Ammon's horn (tissue), 1 donor: ENCODE measurements at places on chromosomes 6 and 20.

- no peak for DNase-seq
These were observed 179.4 kb downstream of the ASCC3 start for GRCh38 chr6:100701728-100702127.

DNA sequence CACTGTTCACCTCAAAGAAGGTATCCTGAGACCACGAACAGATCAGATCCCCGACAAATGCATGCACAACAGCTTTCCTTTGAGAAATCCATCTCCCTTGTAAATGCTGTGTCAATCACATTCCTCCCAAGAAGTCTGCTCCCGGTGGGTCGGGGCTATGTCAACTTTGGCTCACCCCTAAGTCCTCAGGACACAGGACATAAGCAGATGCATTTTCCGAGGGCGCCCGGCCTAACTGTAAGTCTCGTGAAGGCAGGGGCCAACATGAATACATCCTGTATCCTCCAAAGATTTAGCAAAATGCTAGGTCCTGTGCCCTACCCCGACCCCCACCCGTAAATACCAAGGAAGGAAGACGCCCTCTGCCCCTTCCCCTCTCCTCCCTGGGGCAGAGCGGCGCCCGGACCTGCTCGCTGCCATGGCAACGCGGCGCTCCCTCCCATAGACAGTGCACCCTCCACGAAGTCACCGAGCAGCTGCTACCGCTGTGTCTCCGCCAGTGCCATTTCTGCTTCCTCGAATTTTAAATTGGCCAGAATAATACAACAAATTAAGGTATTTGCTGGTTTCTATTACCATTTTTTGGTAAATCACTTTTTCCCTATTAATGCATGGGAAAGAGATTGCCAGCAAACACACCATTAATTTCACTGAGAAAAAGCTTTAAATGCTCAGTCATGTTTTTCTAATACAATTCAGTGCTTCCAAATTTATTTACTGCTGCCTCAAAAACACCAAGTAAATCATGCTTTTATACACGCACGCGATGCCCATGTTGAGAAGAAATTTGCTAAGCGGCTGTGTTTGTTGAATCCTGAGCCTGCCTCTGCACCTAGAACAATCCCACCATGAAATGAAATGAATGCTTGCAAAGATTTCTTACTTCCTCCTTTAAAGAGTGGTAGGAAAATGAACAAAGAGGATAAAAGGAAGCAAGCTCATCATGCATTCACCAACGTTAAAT, 100.6 kb downstream of the PCSK2 start:
- DNase-seq, result peak; percentile 48

DNA sequence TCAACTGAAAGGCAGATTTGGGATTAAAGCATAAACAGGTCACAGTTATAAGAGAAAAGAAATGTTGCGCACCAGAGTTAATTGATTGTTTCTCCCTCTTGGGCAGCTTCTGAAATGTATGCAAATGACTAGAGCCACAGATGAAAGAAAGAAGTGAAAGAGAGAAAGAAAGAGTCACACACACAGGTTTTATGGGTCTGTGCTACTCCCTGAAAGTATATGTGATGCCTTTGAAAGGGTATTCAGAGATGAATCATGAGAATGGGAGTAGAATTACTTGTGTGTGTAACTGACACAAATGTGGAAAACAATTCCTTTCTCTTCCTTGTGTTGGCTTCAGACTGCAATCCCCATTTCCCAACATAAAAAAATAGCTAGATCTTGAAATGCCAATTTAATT, 196.9 kb downstream of the FOXA2 start:
- DNase-seq, result no peak

DNA sequence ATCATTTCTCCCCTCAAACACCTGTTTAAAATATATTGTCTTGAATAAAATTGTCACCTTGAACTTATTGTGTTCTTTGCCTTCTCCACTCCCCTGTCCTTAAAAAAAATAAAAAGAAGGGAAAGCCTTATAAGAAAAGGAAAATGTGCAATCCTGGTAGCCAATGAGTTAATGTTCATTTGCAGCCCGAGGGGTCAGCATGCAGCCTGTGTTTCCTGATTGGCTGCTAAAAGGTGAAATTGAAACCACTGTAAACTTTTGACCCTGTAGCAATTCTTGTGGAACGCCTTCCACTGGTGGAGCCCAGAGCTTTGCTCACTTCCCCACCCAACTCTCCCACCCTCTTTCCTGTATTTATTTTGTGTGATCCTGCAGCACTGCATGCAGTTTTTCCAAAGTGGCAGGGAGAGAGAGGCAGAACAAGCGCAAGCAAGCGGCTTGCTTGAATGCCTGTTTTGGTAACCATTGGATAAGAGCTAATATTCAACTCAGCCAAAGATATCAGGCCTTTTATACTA, 74.9 kb downstream of the NCOA3 start:
- DNase-seq, result peak; percentile 52

DNA sequence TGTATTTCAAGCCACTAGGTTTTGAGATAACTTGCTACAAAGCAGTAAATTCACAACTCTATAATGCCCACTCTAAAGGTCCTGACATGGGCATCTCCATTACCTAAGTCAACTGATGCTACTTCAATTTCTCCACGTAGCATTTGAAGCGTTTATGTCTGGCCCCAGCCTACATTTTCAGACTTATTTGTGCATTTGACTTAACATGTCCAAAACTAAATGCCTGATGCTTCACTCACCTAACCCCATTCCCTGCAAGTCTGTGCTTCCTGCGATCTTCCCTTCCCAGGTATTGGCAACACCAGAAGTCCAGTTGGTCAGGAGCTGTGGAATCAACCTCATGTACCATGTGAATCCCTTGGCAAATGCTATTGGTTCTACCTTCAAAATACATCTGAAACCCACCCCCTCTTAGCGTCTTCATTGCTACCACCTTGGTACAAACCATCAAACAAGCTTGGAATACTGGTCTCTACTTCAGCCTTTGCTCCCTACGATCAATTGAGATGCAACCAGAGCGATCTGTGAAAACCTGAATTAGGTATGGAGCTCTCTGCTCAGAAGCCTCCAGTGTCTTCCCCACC, 12.8 kb upstream of the ZNFX1 start:
- no peak for DNase-seq

GRCh38 chr20:17841751-17842215, 126.8 kb downstream of the SNX5 start:
- DNase-seq, result no peak

- DNase-seq, result no peak
These were observed 1.3 kb upstream of the E2F1 start for GRCh38 chr20:33687370-33687915.

GRCh38 chr20:58059260-58059544, 169.3 kb downstream of the ANKRD60 start:
- DNase-seq, result no peak

GRCh38 chr20:33914919-33915318, 78.8 kb upstream of the RALY start:
- no peak for DNase-seq

DNA sequence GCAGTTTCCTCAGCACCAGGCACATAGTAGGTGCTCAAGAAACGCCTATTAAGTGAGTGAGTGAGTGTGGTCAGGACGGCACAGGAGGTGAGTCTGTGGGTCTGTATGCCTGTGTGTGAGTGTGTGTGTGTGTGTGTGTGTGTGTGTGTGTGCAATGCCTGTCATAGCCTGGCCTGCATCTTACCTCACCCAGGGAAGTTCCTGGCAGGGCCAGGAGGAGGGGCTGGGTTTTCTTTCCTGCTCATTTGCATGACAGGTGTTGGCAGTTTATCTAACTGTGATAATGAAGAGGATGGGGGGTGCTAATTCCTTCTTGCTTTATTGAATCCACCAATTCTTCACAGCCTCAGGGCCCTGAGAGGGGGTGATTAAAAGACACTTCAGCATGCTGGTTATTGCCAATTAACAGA, 146.7 kb upstream of the MLN start:
- no peak for DNase-seq

GRCh38 chr20:49685809-49686208, 27.9 kb downstream of the B4GALT5 start:
- DNase-seq, result peak; percentile 35

- DNase-seq, result no peak
These were observed 919.6 kb downstream of the KIF16B start for GRCh38 chr20:15653396-15654207.

GRCh38 chr6:166781331-166781730, 154.3 kb upstream of the RPS6KA2 start:
- DNase-seq, result no peak

DNA sequence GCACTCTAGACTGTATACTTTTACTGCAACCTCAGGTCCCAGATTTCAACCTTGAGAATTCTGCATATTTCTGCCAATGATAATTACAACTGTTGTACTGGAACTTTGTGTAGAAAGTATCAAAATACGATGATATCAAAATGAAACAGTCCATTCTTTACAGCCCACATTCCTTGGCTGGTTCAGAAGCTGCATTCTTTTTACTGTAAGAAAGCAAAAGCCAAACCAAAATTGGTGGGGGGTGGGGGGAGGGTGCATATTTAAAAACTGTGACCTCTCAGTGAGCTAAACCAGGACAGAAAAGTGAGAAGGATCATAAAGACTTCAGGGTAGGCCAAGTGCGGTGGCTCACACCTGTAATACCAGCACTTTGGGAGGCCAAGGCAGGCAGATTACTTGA, 41.8 kb upstream of the UBR2 start:
- no peak for DNase-seq

GRCh38 chr20:57055345-57055744, 211.1 kb downstream of the BMP7 start:
- no peak for DNase-seq

GRCh38 chr6:7784706-7785105, 58.8 kb downstream of the BMP6 start:
- no peak for DNase-seq

DNA sequence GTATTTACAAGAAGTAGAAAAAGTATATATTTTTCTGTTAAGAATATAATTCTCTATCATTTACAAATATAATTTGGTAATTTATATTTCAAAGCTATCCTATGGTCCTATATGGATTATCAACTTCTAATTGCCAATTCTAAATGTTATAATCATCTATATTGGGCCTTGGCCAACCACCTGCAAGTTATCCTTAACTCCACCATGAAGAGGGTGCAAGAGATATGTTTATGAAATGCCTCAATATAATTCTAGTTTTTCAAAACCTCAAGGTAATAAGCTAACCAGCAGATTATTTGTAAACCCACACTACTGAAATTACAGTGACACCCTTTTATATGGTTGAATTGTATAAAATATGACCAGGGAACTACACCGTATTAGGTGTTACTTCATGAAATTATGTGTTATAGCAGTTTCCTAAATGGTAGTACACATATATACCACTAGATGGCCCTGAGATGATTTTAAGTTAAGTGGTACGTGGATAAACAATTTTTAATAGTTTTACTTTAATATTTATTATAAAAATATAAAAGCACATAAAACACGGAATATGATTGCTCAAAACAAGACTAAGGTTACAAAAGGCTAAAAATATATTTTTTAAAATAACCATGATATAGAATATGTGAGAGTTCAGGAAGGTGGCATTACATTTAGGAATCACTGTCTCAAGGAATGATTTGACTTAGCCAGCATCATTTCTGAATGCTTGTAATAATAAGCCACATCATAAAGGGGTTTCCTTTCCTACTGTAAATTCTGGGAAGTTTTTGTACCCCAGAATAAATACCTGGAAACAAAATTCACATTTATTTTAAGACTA, 9.8 kb upstream of the PNISR start:
- DNase-seq, result peak; percentile 15

- DNase-seq, result no peak
These were observed 2.2 kb upstream of the PCK1 start for GRCh38 chr20:57558614-57559288.

GRCh38 chr6:46072866-46073265, 56.9 kb upstream of the ENPP4 start:
- no peak for DNase-seq

DNA sequence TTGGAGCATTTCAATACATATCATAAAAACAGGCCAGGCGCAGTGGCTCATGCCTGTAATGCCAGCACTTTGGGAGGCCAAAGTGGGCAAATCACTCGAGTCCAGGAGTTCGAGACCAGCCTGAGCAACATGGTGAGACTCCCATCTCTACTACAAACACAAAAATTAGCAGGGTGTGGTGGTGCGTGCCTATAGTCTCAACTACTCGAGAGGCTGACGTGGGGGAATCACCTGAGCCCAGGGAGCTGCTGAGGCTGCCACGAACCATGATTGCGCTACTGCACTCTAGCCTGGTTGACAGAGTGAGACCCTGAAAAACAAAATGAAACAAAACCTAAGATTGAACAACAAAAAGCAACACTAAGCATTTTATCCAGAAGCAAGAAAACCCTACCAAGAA, 47.2 kb downstream of the BACH2 start:
- DNase-seq, result no peak

GRCh38 chr6:21596145-21596948, 2.8 kb downstream of the SOX4 start:
- DNase-seq, result peak; percentile 11

DNA sequence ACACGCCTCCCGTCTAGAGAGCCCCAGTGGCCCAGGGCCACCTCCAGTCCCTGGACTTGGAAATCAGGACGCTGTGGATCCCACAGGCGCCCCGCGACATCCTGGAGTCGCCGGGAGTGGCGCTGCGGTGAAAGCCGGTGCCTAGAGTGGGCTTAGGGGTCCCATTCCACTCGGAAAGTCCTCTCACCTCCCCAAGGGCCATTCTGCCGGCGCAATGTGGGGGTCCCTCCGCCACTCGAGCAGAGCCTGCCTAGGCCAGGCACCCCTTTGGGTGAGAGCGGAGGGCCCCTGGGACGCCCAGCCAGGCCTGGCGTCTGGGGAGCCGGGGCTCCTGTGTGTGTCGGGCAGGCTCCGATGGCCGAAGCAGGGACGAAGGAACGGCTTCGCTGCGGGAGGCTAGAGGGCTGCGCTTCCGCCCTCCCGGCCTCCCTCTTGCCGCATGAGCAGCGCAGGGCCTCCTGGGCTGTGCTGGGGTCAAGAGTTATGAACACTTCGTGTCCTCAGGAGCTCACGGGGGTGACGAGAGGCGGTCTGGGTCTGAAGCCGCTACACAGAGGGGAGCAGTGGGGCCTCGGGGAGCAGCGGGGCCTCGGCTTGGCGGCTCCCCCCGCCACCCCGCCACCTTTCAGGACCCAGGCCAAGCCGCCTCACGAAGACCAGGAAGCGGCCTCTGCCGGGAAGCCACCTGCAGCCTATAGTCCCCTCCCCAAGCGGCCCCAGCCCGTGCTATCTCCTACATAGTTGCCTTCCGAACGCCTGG, 13.6 kb downstream of the POU3F2 start:
- DNase-seq, result no peak

- no peak for DNase-seq
These were observed 268.6 kb downstream of the FOXC1 start for GRCh38 chr6:1878330-1878729.

DNA sequence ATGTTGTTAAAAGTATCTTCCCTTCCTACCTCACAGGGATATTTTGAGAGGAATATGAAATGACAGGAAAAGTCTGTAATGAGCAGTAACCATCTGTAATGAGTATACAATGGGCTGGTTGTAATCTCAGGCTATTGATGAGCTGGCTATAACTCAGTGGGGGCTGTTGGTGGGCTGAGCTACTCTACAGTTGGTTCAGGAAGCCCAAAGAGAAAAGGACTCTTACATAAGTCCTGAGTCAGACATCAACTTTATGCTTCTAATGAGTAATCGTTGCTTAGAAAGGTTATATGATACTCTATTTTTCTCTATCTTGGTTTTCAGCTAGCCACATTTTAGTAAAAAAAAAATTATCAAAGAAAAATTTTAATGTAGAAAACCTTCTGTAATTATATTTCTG, 26.4 kb downstream of the ZNF391 start:
- peak; percentile 27 for DNase-seq

GRCh38 chr20:10218536-10219451, at the start of gene SNAP25:
SNAP25 (plus strand) TSS chr20:10218830; CDS start chr20:10275492, 56,662 bp downstream.
- DNase-seq, result peak; percentile 92
